ENCODE measurements at places on chromosomes 16 and 17.

GRCh38 chr16:3656491-3657468 lies 2.3 kb downstream of the DNASE1 start:
- peak; percentile 57 for DNase-seq

GRCh38 chr17:82199496-82199895 lies 13.1 kb downstream of the CCDC57 start:
- no peak for DNase-seq

DNA sequence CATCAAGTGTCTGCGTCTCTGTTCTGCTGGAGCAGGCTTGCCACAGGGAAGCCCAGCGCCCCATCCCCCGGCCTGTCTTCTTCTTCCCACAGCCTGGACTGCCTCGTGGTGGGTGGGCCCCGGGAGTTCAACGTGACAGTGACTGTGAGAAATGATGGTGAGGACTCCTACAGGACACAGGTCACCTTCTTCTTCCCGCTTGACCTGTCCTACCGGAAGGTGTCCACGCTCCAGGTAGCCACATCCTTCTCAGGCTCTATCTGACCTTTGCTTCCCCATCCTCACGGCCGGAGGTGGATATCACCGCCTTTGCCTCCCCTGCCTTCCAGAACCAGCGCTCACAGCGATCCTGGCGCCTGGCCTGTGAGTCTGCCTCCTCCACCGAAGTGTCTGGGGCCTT lies 29.8 kb upstream of the ITGAX start:
- DNase-seq = no peak

DNA sequence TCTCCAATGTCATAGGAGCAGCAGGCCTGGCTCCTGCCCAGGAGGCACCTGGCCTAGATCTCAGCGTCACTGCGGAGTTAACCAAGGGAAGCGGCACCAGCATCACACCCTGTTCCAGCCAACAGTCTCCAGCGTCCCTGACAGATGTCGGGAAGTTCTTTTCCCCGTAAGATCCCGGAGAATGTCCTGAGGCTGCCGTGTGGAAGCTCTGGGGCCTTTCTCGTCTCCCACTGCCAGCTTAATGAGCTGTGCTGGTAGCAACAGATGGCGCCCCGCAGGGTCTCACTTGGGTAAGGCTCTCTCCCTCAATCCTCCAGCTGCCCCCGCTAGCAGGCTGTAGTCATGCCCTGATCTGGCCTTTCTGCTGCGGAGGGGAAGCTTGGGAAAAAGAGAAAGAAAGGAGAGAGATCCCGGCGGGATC lies 57.5 kb downstream of the MARCHF10 start:
- no peak for DNase-seq

DNA sequence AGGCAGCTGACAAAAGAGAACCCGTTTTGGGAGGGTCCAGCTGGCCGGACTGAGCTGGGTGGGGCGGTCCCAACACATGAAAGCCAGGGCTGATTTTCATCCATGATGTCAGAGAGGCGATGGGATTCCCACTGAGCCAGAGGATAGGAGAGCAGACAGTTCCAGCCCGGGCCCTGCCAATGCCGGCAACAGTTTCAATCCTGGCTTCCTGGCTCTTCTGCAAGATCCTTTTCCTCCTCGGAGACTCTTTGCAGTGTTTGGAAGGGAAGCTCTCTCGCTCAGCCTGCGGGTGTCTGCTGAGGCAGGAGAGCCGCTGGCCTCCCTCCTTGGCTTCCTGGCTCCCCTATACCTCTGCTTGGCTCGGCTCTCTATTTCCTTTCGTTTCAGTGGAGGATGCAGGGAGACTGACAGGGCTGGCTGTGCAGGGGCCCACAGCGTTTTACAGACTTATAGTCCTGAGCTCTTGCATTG lies 145.5 kb upstream of the SOX9 start:
- DNase-seq = peak; percentile 44
